Left ventricle myocardium superior (tissue), 1 donor: ENCODE measurements at places on chromosomes 16 and 17. TPM values are rescaled to one million over a fixed set of nuclear protein-coding genes. Genes with fewer than 3 reads are reported as not detected.

DNA sequence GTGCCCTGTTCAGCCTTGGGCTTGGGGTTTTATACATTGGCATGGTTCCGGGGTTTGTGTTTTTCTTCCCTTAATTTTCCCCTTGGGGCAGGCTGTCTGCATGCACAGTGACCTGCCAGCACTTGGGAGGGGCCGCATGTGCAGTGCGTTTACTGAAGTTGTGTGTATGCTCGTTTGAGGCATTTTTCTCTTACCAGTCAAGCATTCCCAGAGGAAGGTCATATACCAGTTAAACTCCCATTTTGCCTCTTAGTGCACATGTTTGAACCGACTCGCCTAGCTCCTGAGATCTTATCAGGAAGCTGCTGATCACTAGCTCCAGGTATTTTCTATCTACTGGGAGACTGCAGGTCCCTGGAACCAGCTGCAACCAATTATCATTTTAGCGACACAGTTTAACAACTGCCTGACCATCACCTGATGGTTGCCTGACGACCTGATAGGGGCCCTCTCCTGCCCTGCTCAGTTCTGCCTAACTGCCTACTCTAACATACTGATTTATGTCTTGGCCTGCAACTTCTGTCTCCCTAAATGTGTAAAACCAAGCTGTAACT is 51.4 kb downstream of the MFSD11 start:
- DNase-seq, result no peak

ARL6IP1 gene
- total RNA-seq, result 25.9 TPM

CTRB2 gene
- not detected for total RNA-seq

GRCh38 chr17:78727476-78728229 is 54.4 kb downstream of the CYTH1 start:
- DNase-seq, result no peak

PERCC1 gene
- total RNA-seq, result 0.27 TPM

DNA sequence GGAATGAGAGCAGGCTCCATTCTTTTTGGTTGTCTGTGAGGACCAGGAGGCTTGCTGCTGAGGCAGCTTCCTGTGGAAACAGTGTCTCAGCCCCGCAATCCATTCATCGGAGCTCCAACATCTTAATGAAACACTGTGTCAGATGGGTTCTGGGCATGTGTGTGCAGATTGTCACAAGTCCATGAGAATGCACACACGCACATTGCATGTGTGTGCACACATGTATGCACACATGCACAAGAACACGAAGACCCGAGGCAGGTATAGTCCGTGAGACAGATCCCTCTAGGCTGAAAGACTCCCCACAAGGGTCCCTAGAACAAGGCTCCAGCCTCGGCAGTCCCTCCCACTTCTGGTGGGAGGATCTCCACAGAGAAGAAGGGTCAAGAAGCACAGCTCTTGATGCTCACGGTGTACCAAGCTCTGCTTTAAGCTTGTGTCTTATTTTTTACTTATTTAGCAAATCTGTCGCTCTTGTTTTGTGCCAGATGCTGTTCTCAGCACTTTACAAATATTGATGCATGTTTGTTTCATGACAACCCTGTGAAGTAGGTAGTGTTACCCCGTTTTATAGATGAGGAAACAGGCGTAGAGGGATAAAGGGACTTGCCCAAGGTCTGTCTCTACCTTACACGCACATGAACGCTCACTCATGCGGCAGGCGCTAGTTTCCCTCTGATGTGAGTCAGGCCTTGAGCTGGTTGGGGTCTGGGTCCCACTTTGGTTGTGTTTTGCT is 213.1 kb downstream of the SEC14L1 start:
- DNase-seq, result no peak

TPSD1 gene
- total RNA-seq, result 0.50 TPM
